ENCODE measurements at places on chromosomes 5 and 9.

DNA sequence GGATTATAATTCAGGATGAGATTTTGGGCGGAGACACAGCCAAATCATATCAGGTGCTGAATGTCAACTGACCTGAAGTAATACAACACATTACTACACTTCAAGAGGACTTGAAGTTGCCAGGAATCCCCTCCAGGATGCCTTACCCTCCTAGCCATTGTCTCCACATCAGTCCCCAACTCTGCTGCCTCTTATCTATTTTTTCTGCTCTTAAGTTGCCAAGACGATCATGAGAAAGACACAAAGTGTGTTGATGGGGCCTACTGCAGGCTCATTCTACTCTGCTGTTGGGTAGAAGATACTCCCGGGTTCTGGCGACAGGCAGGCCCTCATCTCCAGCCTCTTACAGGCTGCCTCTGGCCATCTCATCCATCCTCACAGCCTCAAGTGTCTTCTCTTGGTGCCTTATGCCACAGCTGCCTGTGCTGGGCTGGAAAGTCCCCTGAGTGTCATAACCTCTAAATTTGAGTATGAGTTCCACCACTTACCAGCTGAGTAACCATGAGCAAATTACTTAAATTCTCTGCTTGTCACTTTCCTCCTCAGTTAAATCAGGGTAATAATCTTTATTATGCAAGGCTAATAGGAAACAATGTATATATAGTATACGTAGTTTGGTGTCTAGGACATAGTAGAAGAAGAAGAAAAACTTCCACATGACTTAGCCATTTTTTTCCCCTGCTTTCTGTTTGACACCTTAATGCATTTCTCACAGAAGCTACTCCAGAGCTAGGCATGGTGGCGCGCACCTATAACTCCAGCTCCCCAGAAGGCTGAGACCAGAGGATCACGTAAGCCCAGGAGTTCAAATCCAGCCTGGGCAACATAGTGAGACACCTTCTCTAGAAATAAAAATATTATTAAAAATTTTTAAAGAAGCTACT, 73.0 kb upstream of the SNX2 start:
- DNase-seq, result no peak

DNA sequence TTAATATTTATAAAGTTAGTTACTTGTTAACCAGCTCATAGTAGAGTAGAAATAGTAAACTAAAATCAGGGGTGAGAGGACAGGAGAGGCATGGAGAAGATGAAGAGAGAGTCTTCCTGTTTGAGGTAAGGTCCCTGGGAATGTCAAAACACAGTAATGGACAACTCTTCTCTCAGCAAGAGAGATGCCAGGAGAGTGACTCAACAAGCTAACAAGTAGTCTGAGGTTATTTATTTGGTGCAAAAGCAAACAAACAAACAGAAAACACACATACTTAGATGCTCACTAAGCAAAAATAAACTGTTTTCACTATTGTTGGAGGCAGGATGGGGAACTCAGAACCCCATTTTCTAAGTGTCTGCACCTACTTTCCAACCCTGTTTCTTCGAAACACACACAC, 333.2 kb upstream of the RFX3 start:
- DNase-seq, result no peak

DNA sequence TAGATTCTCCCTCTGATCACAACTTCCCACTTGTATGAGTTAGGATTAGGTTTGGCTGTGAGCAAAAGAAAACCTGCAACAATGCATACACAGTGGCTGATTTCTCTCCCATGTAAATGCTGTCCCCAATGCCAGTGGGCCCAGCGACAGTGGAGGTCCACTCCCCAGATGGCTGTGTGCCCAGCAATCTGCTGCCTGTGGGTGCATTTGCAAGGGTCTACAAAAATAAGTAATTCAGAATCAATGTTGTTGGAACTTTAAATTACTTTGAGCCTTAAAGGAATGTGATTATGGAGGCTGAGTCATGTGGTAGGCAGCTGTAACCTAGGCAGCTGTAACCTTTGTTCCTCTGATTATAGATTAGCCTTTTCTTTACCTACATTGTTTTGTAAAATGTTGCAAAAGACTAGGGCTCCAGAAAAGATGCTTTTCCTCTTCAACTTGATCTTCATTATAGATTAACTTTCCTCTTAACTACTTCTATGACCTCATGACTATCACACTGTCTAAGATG, 14.2 kb upstream of the MXD3 start:
- no peak for DNase-seq

DNA sequence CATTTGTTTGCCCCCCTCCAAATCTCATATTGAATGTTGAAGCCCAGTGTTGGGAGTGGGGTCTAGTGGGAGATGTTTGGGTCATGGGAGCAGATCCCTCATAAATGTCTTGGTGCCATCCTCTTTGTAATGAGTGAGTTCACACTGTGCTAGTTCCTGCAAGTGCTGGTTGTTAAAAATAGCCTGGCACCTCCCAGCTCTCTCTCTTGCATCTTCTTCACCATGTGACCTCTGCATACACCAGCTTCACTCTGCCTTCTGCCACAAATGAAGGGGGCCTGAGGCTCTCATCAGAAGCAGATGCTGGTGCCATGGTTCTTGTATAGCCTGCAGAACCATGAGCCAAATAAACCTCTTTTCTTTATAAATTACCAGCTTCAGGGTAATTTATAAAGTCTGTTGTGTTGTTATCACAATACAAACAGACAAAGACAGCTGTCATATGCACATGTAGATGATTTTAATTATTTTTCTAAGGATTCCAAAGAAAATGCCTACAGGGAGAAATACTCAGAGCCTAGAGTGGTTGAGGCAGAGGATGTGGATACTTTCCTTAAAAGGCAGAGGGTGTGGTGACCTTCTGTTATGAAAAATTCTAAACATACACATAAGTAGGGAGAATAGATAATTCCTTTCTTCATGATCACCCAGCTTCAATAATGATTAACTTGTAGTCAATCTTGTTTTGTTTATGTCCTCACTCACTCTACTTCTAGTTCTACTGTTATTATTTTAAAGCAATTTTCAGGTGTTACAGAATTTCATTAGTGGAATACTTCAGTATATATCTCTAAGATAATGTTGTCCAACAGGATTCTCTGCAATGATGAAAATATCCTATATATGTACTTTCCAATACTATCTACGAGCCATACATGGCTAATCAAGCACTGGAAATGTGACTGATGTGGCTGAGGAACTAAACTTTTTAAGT, 75.1 kb upstream of the RANBP6 start:
- DNase-seq, result no peak

DNA sequence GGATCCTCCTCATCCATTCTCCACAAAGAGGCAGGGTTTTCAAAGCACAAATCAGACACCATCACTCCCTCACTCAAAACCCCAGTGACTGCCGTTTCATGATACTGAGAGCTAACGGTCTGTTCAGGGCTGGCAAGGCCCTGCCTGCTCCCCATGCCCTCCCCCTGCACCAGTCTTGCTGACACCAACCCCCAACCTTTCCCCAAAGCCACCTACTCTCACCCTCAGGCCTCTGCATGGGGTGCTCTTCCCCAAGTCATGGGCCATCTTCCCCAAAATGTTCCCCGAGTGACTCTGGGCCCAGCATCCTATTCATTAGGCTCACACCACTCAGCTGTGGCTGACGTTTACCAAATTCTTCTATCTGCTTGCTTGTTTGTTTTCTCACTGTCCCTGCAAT, 21.7 kb upstream of the OLFM1 start:
- no peak for DNase-seq

GRCh38 chr5:33937707-33938506, 1.7 kb downstream of the RXFP3 start:
- DNase-seq, result no peak

DNA sequence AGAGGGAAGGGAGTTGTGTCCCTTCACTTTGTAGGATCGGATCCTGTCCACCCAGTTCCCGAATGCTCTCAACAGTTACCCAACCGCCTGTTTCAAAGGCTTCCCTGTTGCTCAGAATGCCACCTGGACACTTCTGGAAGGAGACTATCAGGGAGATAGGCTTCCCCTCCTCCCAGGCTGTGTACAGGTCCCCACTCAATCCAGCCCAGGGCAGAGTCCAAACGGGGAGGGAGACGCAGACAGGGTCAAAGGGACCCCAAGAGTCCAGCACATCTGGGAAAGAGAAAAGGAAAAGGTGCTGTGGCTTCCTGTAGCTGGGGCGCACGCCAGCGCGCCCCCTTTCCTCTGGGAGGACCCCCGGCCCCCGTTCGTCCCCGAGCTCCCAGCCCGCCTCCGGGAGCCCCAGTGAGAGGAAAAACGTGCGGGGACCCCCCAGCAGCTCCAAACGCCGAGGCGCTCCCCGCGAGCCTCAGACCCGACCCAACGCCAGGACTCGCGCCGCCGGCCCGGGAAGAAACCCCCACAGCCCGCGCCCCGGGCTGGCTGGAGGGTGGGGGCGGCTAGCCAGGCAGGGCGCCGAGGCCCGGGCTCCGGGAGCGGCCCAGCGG, 640 bp downstream of the SURF4 start:
- no peak for DNase-seq

DNA sequence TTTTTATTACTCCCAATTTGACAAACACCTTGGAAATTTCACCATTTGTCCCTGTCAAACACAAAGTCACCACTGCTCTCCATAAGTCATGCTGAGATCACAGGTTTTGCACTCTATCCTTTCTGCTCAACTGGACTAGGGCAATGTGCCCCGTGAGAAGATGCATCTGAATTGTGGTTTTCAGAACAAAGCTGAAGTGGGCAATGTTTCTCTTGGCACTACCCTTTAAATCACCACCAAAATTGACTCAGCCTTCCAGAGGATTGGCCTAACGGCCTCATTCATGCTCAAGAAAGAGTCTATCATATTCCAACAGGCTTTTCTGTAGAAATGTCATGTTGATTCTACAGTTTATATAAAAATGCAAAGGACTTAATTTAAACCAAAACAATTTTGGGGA, 81.0 kb upstream of the TRIO start:
- DNase-seq, result no peak

DNA sequence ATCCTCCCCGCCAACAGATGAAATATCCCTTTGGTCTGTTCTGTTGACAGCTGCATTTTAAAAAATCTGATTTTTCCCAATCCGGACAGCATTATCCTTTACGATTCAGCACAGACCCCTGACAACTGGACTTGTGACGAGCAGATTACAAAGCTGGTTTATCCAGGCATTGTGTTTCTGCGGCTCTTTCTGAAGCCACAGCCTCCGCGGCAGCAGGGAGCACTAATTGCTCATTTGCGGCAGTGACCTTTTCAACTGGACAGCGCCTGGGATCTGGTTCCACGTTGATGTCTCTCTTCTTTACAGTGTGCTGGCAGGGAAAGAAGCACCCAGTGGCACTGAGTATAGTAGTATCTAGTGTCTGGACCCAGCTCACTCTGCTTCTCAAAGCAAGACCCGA, 351.2 kb downstream of the ZNF608 start:
- DNase-seq, result no peak

- DNase-seq, result no peak
These were observed 76.2 kb downstream of the ARHGAP26 start for GRCh38 chr5:142846406-142846805.

GRCh38 chr5:135989686-135990085, 34.9 kb upstream of the LECT2 start:
- DNase-seq, result no peak

GRCh38 chr5:96875791-96876291, 459 bp upstream of the ERAP2 start:
- DNase-seq, result no peak

- no peak for DNase-seq
These were observed 115.9 kb downstream of the DROSHA start for GRCh38 chr5:31415960-31416359.

Data from activated T-cell treated with anti-CD3 and anti-CD28 coated beads for 1 hour (primary cell).